NCI-H2081 treated with DMSO at 0.1 percent for 48 hours (cell line): ENCODE measurements at places on chromosomes 13 and 19.

DNA sequence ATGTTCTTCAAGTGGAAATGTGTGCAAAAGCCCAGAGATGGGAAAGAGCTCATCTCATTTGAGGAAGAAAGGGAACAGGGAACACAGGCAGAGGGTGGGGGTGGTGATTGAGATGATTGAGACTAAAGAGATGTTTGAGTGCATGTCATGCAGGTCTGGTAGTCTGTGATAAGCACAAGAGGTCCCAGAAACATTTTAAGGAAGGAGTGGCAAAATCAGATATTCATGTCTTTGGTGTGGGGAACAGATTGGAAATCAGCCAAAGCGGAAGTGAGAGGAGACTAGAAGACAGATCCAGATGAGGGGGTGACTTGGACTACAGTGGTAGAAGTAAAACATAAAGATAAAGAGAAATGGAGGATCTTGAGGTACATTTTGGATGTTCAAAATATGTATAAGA is 39.4 kb upstream of the DACH1 start:
- no peak for DNase-seq

DNA sequence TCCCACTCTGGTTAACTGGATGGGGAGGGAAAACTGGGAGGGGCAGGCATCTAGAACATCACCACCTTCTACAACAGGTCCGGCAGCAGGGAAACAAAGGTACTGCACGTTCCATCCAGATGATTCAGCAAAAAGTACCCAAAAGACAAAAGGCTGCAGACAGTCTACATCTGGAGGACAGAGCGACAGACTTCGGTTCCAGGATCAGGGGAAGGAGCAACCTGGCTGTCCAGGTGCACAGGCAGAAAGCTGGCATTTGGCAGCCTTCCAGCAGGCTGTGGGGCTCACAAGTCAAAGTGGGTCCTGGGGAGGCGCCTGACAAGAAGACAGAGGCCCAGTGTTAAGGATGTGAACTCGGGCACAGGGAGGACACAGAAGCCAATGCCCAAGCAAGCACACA is 202.9 kb downstream of the SUCLA2 start:
- no peak for DNase-seq

DNA sequence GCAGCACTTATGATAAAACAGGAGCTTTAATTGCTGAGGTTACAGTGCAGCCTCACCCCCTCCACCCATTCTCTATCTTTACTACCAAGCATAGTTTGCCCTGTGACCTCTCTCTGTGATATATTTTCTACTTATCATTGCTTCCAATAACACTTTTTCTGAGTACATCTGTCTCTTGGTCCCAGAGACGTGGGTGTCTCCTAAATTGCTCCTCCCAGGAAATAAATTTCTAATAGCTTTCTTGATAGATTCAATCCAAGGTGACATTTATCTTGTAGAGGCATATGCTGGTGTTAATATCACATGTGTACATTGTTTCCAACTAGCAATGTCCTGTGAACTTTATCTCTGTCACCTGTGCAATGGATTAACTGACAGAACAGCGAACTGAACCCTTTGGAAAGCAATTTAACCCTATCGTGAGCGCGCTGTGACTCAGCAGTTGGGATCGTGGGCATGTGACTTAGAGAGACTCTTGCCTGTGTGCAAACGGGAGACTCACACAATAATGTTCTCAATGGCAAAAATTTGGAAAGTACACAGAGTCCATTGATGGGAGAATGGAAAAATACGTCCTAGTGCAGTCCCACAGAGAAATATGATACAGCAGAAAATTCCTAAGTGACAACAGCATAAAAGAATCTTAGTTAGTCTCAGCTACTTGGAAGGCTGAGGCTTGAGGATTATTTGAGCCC is 7.0 kb upstream of the MAP2K2 start:
- no peak for DNase-seq

- DNase-seq, result peak; percentile 8
These were observed 13.4 kb downstream of the TM6SF2 start for GRCh38 chr19:19259741-19260140.

DNA sequence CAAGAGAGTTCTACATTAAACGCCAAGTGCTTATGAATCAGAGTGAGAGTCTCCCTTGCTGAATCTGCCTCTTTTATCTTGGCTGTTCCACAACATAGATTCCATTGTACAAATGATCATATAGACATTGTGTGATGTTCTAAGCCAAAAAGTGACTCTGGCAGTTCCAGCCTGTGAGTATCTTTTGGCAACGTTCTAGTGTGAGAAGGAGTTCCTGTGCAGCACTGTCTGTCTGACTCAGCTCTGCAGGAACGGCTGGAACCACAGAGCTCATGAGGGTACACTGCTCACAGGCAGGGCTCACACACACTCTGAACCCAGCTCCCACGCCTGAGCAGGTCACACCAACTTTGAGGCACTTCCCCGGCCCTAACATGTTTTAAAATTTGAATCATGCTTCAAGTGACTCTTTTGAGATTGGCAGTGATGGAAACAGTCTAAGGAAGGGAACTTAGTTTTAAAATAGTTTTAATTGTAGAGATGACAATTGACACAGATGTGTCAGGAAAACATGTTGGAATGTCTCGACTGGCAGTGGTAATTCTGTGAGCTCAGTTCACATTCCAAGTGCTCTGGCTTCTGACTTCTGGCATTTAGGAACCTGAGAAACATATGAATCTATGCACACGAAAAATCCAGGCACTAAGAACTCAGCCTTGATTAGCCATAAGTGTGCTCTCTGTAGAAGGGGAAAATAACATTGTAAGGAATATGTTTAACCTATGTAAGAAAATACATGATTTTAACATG is 272.0 kb downstream of the UQCRFS1 start:
- DNase-seq, result no peak

GRCh38 chr19:11252665-11253355 is 9.5 kb downstream of the DOCK6 start:
- no peak for DNase-seq

DNA sequence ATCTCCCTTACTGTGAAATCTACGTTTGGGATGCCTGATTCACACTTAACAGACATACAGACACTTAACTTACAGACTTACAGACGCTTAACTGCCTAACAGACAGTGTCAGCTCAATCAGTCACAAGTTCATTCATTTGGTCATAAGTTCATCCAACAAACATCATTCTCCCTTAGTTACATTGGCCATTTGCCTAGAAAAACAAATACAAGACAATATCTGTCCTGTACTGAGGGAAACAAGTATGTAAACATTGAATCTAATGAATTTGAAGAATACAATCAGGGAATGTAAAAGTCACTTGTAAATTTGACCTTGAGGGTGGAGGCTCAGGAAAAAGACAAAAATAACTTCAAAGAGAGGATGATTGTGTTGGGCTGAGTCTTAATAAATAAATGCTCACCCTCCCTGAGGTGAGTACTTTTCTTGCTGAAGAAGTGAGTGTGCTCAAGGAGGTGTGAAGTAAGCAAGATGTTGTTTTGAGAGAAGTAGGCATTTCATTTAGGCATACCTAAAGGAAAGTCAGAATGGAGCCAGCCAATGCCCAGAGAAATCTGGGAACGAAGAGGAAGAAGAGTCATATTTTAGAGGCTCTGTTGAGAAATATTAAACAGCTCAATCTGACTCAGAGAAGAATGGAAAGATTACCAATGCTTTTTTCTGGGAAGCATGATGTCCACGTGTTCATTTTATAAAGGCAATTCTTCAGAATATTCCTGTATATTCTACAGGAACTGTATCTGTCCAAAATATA is 958.4 kb upstream of the SLC10A2 start:
- no peak for DNase-seq

GRCh38 chr19:31308781-31309180 is 40.5 kb downstream of the TSHZ3 start:
- DNase-seq, result no peak

- no peak for DNase-seq
These were observed 18.0 kb upstream of the RBM26 start for GRCh38 chr13:79423801-79424642.

- no peak for DNase-seq
These were observed 4.1 kb downstream of the ATP8A2 start for GRCh38 chr13:25375727-25376358.

GRCh38 chr19:33621811-33622504 is at the start of gene CHST8:
Gene CHST8, plus strand, starts transcription at chr19:33621953. Its CDS starts 67,309 bp downstream, at chr19:33689262.
- DNase-seq, result no peak

DNA sequence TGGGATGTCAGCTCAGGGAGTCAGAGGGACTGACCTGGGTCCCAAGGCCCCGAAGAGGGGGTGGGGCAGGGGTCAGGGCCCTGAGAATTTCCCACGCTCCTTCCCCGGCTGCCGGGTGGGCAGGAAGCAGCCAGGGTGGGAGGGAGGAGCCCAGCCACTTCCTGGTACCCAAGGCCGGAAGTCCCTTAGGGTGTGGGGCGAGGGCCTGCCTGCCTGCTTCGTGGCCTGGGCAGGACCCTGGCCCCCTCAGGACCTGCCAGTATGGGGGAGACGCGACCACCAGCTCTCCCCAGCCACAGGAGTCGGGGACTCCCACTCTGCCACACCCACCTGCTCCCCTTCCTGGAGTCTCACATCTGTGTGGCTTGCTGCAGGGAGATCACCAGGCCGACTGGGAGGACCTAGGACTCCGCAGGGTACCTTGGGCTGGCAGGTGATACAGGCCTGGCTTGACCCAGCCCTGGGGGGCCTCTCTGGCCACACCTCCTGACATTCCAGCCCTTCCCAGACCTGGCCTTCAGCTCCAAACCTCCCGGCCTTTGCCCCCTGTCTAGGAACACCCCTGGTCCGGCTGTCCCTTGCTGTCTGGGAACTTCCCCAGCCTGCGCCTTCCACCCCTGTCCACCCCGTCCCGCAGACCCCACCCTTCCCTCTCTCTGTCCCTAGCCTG is 9.8 kb upstream of the CIRBP start:
- DNase-seq, result no peak

- DNase-seq, result no peak
These were observed 13.7 kb downstream of the SYT3 start for GRCh38 chr19:50626011-50626410.

- DNase-seq, result no peak
These were observed 2.9 kb downstream of the NOTCH3 start for GRCh38 chr19:15197942-15198341.

DNA sequence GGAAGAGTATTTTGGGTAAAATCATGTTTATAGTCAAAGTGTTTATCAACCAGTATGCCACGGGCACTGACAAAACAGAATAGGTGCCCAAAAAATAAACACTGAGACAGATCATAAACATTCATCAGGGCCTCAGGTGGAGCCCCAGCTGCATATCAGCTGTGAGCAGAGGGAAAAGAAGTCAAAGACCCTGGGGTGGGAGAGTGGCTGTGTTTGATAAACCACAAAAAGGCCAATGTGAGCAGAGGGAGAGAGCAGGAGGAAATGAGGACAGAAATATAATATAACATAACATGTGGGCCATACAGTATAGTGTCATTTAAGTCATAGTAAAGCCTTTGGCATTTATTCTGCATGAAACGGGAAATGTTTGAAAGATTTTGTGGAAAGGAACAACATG is 10.0 kb upstream of the EPSTI1 start:
- no peak for DNase-seq

- no peak for DNase-seq
These were observed 6.3 kb upstream of the JUNB start for GRCh38 chr19:12784871-12785430.

DNA sequence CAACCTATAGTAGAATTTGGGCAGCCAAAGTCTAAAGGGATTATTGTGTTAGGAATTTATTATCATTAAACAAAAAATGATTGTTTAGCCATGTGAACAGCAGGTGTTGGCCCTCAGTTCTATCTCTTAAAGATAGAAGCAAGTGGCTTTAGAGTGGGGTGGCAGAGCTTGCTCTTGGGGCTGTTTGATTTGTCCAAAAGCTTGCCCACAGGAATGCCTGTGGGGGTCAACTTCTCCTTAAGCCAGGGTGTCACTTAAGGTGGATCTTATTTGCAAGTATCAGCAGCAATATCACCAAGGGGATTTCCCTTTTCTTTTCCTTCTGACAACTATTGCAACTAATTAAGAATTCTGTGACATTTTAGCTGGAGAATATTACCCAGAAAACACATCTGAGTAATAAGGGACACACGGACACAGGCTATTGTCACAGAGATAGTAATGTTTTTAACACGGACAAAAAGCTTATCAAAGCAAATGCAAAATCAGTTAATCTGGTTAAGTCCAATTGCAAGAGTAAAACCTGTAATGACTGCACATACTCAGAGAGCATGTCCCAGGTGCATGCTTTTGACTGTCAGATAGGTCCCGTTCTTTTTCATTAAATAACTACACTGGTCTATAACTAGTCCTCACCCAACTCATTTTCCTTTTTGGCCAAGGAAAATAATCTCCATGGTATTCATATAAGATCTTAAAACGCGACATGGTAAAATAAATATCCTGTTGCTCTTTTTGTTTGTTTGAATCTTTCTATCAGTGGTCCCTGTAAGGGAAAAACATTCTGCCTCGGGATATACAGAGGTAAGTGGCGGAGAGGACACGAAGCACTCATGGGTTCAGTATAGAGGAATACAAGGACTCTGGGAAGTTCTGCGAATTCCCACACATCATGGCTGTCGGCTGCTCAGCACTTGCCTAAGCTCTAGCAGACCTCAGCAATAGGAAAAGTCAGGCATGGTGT is 172.1 kb upstream of the RFC3 start:
- no peak for DNase-seq

- DNase-seq, result no peak
These were observed at the start of gene ZNF587B for GRCh38 chr19:57830071-57830602. Gene ZNF587B, plus strand, starts transcription at chr19:57830299. Its CDS starts 230 bp downstream, at chr19:57830529.

GRCh38 chr13:65264066-65264465 is 1966.1 kb downstream of the PCDH9 start:
- DNase-seq, result no peak

- no peak for DNase-seq
These were observed at the start of gene CELF5 for GRCh38 chr19:3224346-3225168. Gene CELF5, plus strand, starts transcription at chr19:3224661. Its CDS starts 79 bp downstream, at chr19:3224740.

DNA sequence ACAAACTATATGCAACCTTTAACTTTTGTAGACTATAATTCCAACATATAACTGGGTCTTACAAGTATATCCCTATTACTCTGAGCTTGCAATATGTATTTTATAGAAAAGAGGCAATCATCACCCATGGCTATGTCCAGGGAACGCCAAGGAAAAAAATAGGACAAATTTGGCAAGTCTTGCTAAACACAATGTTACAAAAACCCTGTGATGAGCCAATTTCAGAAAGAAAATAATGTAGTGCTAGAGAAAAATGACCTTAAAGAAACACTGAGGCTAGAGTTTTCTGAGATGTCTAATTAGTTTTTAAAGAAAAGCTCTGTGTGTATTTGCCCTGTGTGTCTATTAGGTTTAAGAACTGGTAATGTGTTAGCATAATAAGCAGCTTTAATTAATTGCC is 68.0 kb upstream of the FREM2 start:
- DNase-seq, result no peak

- DNase-seq, result no peak
These were observed 495 bp downstream of the LSR start for GRCh38 chr19:35249146-35249847.

DNA sequence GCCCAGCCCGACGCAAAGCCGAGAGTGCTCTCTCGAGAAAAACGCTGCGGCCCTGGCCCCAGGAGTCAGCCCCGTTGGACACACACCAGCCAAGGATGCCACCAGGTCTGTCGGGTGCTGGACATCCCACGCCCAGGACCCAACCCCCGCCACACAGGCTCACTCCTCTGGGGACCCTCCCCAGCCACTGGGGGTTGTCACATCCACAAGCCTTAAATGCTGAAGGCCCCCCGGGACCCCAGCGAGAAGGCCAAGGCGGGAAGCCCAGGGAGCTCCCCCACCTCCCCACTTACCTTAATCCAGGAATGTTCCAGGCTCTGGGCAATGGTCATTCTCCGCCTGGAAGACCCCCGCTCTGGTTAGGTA is 11.2 kb downstream of the DAPK3 start:
- no peak for DNase-seq
